T-helper 2 cell treated with Interferon-gamma antibody and Interleukin-4, amounts not matched to agents 5 μg/mL and 100 μg/mL, for 36 hours (primary cell): ENCODE measurements at places on chromosomes 6 and 20.

GRCh38 chr6:119942078-119942752 lies 592.7 kb upstream of the MAN1A1 start:
- DNase-seq: no peak

DNA sequence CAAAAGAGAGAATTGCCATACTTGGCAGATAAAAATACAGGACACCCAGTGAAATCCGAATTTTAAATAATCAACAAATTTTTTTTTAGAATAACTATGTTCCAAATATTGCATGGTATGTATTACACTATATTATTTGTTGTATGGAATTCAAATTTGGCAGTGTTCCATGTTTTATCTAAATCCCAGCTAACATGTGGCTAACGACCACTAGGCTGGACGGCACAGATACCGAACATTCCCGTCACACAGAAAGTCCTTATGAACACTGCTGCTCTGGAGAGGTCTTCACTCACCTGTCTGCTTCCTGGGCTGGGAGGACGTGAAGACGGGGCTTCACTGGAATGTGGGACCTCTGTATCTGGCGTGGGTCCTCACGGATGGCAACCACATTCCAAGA lies 32.8 kb downstream of the SNX5 start:
- no peak for DNase-seq

DNA sequence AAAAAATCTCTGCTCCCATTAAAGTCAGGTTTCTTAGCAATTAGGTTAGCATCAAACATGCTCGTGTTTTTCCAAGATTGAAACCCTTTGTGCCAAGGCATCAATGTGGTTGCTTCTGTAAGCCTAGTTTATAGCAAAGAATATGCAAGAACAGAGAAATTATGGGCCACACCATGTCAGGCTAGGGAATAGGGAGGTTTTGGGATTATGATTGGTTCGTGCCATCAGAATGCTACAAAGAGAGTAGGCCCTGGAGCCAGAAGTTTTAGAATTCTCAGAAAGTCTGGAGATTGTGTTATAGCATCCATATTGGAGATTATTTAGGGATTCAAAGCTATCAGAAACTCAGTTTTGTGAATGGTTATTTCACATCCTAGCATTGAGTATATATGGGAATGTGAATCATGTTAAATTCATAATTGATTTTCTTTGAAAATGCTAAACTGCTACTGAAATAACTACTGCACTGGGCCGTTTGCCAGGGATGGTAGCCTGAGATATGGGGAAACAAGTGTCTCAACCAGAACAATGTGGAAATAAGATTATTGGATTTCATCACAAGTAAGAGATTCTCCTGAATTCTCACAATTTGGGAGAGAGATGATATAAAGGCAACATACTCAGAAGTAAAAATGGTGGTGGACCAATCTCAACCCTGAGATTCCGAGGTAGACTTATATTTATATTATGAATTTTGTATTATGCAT lies 45.3 kb downstream of the ZNF292 start:
- no peak for DNase-seq

DNA sequence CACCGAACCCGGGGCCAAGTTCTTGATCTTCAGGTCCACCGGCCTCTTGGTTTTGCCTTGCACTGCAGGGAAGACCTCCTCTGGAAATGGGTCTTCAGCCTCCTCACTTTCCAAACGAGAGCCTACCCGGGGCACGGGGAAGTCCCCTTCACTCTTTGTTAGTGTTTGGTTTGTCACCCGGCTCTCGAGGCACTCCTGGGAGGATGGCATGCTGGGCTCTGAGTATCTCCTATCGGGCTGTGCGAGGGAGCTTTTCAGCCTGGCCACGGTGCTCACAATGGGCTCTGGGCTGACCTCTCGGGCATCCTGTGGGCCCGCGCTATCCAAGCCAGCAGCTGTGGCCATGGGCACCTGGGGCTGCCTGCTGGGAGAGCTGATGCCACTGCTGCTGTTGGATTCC lies 8.1 kb downstream of the TAGAP start:
- DNase-seq: no peak

DNA sequence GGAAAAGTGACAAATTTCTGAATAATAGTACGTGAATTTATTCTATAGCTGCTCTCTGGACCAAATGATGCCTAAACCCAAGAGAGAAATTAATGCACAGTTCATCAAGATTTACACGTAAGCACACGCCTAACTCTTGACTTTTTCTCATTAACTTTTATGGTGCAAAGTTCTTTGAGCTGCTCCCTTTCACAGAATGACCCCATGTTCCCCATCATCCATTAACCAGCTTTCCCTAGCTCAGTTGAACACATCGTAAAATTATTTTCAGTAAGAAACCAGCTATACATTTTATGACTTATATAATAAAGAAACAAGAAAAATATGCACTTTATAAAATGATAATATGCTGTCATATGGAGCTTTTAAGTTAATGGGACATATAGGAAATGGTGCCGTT lies 54.3 kb downstream of the ID4 start:
- DNase-seq: no peak

GRCh38 chr6:82980086-82980485 lies 85.6 kb downstream of the UBE3D start:
- no peak for DNase-seq

- no peak for DNase-seq
These were observed 512.7 kb upstream of the ZNF337 start for GRCh38 chr20:26209171-26209941.

DNA sequence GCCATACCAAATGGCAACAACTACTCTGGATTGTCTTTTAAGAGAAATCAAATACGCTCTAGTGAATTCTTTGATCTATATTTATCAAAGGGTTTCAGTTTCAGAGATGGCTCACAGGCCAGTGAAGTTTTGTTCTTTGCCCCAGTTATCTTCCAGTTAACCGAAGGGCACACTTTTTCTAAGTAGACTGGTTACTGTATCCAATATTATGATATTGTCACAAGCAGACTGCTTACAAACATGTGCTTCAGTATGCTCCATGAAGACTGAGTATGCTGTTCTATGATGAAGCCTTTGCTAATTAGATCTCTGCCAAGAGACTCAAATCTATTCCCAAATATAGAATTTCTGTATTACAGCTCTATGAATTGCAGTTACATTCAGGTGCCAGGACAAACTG lies 181.1 kb downstream of the REV3L start:
- DNase-seq: no peak

DNA sequence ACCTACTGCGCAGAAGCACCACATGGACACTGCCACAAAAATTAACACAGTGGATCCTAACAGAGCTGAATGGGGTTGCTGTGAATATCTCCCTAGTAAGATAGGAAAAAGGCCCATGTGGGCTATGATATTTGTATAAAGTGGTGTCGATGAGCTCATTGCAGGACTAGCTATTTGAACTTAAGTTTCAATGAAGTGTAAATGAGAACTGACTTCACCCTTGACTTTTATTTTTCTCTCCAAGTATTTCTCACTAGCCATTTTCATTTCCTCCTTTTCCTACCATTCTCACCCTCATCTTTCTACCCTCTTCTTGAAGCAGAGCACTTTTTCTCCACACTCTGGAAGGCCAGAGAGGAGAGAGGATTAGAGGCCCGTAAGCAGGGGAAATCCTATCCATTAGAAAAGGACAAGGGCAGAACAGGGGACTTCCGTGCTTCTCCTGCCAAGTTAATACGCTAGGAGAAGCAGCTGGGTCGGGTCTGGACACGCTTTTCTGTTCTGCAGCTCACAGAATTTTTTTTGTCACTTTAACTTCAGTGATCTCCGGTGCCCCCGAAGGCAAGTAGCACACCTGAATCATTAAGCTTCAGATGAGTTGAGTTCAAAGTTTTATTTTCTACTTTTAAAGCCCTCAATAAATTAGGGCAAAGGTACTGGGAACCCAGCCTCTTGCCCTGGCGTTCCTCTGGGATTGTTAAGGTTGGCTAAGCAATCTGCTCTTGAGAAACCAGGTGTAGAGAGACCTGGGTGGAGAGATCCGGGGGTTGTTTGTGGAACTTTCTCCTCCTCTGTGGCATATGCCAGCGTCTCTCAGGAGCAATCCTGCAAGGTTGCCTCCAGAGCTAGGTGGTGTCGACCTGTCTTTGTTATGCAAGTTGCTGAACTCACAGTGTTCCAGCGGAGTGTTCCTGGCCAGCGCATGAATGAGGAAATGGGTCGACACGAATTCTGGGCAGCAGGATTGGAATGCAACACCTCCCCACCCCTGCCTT lies 56.2 kb upstream of the ARID1B start:
- no peak for DNase-seq

GRCh38 chr20:43525021-43525420 lies 17.5 kb downstream of the L3MBTL1 start:
- DNase-seq: no peak

DNA sequence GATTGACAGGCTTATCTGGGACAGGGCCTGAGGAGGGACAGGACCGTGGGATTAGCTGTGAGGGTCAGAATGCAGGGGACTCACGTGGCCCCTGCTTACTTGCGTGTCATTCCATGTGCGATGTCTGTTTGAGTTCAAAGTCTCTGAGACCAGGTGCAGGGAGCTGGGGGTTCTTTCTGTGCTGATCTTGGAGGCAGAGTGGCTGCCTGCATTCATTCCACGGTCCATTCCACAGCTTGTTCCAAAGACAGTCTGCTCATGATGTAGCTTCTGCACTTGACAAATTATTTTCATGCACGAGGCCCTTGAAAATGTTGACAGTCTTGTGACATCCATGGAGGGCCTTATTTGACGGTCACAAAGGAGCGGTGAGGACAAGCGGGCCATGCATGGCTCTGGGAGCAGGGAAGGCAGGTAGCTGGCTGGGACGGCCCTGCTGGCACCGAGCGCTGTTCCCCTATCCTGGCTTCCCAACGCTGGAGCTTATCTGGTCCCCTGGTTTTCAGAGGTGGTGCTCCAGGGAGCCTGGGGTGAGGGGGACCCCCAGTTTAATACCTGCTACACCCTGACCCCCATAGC lies 156.3 kb upstream of the RNF24 start:
- DNase-seq: no peak

DNA sequence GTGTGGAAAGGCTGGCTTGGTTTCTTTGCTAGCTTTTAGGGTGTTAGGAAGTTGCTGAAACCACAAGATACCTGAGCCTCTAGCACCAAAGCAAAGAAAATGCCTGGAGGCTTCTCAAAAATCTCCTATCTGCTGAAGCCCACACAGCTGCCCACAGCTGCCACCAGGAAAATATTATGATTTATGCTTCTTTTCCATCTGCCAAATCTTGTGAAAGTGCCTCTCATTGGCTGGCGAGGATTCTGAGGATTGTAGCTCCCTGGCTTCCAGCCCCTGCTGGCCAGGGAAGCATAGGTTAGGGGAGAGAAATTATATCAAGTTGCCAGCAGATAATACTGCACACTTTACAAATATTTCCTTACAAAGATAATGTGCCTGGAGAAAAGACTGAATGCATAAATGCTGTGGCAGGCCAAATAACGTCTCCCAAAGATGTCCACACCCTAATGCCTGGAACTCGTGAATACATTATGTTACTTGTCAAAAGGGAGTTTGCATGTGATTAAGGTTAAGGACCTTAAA lies 98.4 kb downstream of the MRPL14 start:
- no peak for DNase-seq

- no peak for DNase-seq
These were observed 94.7 kb downstream of the TMEM242 start for GRCh38 chr6:157228426-157229131.

DNA sequence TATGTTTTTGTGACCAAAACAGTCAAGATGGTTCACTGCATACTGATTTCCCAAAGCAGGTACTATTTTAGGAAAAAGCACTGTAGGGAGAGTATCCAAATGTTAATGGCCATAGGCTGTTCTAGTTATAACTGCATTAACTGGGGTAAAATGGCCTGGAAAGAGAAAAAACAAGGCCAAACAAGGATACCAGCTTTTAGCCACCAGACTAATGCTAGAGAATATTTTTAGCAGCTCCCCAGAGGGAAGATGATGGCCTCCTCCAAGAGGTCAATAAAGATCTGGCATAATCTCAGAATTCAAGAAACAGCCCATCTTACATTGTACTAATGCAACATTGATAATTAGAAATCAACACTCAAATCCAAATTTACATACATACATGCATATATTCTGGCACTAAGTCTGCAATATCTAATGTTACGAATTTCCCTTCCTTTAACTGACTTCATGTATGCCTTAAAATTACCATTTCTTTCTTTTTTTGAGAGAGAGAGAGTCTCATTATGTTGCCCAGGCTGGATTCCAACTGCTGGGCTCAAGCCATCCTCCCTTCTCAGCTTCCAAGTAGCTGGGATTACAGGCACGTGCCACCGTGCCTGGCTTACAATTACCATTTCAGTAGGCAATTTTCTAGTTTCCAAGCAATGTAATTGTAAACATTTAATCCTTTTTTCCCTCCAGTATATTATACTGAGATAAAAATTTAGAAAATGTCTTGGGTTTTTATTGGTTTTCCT lies 9.3 kb downstream of the COX7A2 start:
- no peak for DNase-seq

GRCh38 chr6:104595311-104595820 lies 264.4 kb downstream of the HACE1 start:
- DNase-seq: no peak

DNA sequence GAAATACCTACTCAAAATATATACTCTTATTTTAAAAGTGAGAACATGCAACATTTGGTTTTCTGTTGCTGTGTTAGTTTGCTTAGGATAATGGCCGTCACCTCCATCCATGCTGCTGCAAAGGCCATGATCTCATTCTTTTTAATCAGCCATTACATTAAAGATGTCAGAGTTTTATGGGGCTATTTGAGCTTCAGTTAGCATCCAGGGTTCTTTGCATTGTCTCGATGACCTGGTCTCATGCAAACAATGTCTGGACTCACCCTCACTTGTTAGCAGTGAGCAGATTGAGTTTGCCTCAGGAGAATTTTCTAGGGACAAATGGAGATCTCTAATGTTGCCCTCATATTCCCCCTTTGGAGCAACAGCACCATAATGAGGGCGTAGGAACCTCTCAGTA lies 458.7 kb upstream of the AGPAT4 start:
- no peak for DNase-seq

GRCh38 chr6:43491750-43492661 lies 14.6 kb downstream of the TJAP1 start:
- DNase-seq: no peak

DNA sequence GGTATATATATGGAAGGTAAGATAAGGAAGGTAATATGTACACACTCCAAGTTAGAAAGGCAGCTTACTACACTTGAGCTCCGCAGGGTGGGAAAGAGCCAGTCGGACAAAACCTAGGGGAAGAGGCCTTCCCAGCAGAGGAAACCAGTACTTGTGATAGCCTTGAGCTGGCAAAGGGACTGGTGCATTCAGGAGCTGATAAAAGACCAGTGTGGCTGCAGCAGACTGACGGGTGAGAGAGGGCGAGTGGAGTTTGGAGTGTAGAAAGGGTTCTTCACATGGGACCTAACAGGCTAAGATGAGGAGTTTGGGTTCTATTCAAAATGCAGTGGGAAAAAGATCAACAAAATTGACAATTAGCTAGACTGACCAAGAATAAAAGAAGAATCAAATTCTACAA lies 49.3 kb upstream of the KIF13A start:
- DNase-seq: no peak

DNA sequence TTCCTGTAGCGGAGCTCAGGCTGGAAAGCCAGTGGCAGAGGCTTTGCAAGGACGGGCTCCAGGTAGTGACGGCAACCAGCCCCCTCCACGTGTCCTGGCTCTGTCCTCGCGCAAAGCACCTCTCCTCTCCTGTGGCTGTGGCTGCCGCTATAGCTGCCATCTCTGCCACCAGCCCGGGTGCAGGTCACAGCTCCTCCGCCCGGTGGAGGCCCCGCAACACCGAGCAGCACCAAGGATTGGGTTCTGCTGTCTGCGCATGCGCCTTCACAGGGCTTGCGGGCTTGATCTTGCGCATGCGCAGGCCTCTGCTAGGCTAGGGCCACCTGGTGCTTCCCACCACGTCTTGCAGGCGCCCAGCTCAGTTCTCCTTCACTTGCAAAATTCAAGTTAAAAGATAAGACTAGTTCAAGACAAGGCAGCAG lies 625.4 kb downstream of the QKI start:
- peak; percentile 36 for DNase-seq

GRCh38 chr20:59662161-59662560 lies 57.8 kb downstream of the PHACTR3 start:
- no peak for DNase-seq
